ENCODE measurements at places on chromosomes 16 and 17.

DNA sequence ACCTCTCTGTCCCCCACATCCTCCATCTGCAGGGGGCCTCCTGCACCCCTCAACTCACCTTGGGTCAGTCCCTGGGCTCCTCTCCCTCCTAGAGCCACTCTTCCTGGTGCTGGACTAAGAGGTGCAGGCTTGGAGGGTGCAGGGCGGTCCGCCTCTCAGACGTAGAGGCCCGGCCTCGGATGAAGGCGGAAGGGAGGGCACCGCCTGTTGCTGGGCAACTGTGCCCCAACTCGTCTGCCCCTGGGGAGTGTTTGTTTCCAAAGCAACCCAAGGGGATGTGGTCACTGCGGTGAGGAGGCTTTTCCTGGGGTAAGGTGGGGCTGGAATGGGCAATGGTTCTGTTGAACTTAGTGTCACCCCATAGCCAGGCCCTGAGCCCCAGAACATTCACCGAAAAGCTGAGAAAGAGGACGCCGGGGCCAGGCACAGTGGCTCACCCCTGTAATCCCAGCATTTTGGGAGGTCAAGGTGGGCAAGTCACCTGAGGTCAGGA, at the start of gene C16orf54:
TSS of gene C16orf54 (minus strand) at position 138 of the 493 bp plus-strand sequence. CDS start 1,039 bp downstream, outside the sequence.
- no peak for DNase-seq

DNA sequence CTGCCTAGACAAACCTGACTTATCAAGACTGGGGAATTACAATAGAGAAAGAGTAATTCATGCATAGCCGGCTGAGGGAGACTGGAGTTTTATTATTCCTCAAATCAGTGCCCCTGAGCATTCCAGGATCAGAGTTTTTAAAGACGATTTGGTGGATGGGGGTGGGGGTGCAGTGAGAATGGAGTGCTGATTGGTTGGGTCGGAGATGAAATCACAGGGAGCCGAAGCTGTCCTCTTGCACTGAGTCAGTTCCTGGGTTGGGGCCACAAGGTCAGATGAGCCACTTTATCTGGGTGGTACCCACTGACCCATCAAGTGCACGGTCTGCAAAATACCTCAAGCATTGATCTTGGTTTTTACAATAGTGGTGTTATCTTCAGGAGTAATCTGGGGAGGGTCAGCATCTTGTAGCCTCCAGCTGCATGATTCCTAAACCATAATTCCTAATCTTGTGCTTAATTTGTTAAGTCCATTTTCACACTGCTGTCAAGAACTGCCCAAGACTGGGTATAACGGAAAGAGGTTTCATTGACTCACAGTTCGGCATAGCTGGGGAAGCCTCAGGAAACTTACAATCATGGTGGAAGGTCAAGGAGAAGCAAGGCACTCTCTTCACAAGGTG, 69.6 kb downstream of the MARF1 start:
- no peak for DNase-seq

DNA sequence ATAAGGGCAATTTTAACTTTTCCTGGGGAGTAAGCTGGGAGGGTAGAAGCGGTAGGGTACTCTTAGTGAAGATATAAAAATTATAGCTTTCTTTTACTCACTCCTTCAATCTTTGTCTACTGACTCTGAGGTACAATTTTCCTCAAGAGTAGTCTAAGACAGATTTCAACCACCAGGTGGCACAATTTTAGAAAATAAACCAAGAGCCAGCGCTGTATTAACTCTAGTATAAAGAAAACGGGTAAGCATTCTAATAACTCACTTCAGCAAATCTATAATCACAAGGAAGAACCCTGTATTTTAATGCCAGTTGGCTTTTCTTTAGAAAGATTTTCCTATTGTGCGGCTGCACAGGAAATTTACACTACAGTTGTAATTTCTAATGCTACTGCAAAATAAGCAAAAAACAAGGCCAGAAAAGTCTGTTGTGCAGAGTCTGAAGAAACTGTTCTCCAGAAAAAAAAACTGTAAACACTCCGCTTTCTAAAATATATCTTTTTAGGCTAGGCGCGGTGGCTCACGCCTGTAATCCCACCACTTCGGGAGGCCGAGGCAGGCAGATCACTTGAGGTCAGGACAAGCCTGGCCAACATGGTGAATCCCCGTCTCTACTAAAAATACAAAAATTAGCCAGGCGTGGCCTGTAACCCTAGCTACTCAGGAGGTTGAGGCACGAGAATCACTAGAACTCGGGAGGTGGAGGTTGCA, 1.9 kb downstream of the CMC2 start:
- DNase-seq, result no peak

DNA sequence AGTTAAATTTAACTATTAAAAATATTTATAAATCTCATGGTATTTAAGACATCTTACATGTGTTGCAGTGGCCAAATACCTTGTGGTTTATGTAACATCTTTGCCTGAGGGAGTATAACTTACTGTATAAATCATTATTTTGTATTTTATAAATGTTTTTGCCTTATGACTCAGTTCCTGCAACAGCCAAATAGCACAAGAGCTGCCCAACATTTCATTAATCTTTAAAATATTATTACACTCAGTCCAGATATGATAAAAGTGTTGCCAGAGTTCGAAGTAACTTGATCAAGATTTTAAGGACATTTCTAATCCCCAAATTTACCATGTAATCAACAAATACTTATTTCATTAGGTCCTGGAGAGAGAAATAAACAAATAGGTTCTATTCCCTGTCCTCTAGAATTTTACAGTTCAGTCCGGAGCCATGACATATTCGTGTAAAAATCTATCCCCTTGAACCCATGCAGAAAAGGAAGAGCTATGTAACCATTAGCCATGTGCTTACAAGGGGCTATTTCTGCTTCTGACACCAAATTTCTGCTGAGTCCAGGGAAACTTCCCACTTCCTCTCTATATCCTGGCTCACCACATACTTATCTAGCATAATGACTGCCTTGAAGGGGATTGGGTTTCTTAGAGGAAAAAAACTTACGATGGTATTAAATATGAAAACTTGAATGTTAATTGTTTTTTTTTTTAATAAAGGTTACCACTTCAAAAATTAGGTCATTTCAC, 44.0 kb downstream of the IRX6 start:
- no peak for DNase-seq

DNA sequence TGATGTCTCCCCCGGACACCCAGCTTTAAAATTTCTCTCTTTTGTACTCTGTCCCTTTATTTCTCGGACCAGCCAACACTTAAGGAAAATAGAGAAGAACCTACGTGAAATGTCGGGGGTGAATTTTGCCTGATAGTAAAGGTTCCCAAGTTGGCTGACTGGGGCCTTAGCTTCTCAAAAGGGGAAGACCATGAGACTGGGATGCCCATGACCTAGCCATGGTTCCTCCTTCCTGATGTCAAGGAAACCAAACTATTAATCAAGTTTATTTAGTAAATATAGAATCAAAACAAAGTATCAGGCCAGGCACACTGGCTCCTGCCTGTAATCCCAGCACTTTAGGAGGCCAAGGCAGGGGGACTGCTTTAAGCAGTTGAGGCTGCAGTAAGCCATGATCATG, 2.4 kb upstream of the EIF1 start:
- no peak for DNase-seq

DNA sequence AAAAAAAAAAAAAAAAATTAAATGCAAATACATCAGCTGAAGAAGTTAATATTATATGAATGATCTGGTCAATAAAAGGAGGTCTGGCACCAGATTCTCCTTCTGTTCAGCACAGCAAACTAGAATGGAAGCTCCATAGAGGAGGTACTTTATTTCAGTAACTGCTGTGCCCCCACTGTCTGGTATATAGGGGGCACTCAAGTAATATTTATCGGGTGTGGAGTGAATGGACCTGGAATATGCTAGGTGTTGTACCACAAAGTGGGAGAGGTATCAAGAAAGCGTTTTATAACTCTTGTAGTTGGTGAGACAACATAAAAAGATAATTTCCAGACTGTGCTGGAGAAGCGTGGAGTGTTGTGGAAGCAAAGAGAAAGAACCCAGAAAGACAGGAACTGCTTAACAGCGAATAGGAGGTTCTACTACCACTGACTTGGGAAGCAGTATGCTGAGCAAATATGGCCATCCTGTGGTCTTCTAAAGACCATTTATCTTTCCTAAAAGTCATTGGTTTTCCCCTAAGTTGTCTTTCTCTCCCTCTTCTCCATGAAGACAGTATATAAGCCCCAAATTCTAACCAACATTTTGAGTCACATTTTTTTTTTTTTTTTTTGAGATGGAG, 12.2 kb upstream of the PRKCA start:
- DNase-seq, result no peak

- no peak for DNase-seq
Observed at GRCh38 chr17:48528936-48529682, 1.7 kb downstream of the HOXB1 start.

DNA sequence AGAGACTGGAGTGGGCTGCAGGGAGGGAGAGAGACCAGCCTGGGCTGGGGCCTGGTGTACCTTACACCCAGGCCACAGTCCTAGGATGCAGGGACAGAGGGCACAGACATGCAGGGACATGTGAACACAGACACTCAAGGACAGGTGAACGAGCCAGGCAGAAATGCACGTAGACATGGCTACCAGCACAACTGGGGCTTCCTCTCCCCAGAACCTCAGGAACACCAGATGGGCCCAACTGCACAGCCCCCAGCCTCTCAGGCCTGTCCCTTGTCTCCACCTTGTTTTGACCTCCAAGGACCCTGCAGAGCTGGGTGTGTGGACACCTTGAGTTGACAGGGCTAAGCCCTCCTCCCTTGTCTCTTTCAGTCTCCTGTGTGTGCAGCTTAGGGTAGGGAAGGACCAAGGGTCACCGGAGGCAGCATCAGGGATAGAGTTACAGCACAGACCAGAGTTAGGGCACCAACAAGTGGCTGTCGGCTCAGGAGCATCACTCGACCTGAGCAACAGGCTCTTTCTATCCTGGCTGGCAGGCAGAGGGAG, 9.2 kb downstream of the SEZ6 start:
- no peak for DNase-seq

- DNase-seq, result no peak
Observed at GRCh38 chr17:3798273-3799180, 2.5 kb downstream of the ITGAE start.

DNA sequence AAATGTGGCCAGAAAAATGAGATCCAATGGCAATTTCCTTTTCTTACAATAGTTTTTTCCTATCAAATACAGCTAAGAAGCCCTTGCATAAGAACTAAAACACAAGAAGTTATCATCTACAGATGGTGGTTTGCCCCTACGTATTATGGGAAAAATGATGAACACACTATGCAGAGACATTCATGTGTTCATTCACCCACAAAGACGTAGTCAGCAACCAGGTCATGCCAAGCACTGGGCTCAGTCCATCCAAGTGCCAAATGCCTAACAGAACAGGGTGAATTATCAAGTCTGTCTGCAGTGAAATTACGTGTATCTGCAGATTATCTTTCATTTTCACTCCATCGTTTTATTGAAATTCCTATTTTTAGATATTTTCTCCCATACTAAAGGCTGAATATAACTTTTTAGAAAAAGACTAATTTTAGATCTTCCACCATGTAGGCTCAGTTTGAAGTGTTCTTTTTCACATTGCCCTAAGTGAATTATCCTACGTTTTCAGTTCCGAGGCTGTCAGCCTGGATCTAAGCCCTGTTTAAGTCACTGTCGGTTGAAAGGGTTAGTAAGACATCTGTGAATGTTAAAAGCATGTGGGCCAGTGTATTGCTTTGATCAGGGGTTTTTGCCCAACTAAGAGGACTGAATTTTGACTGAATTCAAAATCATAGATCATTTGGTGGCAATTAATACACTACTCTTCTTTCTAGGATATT, 78.1 kb upstream of the DHX40 start:
- DNase-seq, result no peak
